Astrocyte of the spinal cord (primary cell): ENCODE measurements at places on chromosomes 2 and 18.

DNA sequence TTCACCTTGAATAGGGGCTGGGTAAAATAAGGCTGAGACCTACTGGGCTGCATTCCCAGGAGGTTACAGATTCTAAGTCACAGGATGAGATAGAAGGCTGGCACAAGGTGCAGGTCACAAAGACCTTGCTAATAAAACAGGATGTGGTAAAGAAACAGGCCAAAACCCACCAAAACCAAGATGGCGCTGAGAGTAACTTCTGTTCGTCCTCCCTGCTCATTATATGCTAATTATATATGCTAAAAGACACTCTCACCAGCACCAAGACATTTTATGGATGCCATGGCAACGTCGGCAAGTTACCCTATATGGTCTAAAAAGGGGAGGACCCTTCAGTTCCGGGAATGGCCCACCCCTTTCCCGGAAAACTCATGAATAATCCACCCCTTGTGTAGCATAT is 711.5 kb upstream of the KLHL29 start:
- no peak for DNase-seq

- no peak for DNase-seq
Observed at GRCh38 chr18:22286585-22286984, 117.2 kb downstream of the GATA6 start.

GRCh38 chr2:179703702-179704101 is 157.7 kb downstream of the ZNF385B start:
- DNase-seq, result no peak

DNA sequence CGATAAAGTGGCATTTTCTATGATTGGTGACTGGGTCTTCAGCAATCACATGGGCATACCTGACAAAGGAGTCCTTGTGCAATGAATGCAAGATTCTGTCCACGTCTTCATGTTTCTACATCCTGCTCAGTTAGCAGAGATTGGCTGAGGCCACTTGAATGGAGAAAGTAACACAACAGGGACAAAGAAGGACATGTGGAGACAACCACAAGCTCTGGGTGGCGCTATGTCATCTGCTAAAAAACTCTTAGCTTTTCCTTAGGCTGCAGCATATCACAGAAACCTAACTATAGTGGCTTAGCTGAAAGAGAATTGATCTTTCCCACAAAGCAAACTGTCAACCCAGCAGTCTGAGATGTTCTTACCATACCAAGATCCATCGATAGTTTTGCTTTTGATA is 1109.7 kb downstream of the SOCS6 start:
- DNase-seq, result peak; percentile 17

- no peak for DNase-seq
Observed at GRCh38 chr2:49177194-49177593, 22.9 kb upstream of the FSHR start.

GRCh38 chr2:174606336-174606735 is 8.7 kb upstream of the WIPF1 start:
- peak; percentile 82 for DNase-seq

DNA sequence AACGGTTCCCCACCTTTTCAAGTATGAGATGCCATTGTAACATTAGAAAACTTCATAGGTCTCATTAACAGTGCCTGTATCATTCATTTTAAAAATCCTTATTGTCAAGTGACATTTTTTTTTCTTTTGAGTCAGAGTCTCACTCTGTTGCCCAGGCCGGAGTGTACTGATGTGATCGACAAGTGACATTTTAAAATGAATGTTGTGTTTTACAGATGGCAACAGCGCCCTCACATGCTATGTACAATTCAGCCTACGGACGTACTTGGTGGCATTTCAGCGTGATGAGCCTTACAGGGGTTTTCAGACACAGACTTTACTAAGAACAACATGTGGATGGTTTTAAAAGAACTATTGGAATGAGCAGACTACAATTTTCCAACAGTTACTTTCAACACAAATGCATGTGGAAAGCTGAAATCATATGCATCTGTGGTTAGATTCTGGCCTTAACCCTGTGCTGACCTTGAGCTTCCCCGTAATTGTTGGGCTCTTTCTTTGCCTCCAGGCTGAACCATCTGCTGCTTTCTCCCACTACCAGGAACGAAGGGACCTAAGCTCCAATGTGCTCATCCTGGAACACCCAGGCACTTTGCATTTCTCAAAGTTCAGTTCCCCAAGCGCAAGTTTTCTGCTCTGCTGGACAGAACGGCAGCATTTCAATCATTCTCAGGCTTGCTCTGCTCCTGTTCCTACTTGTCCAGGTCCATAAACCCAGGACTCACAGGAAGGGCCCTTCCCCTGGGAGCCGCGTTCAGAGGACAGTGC is 119.9 kb upstream of the NDUFV2 start:
- DNase-seq, result peak; percentile 66

- peak; percentile 23 for DNase-seq
Observed at GRCh38 chr2:177573120-177573519, 180.5 kb downstream of the AGPS start.

- DNase-seq, result no peak
Observed at GRCh38 chr18:57286949-57287348, 65.4 kb upstream of the ST8SIA3 start.

DNA sequence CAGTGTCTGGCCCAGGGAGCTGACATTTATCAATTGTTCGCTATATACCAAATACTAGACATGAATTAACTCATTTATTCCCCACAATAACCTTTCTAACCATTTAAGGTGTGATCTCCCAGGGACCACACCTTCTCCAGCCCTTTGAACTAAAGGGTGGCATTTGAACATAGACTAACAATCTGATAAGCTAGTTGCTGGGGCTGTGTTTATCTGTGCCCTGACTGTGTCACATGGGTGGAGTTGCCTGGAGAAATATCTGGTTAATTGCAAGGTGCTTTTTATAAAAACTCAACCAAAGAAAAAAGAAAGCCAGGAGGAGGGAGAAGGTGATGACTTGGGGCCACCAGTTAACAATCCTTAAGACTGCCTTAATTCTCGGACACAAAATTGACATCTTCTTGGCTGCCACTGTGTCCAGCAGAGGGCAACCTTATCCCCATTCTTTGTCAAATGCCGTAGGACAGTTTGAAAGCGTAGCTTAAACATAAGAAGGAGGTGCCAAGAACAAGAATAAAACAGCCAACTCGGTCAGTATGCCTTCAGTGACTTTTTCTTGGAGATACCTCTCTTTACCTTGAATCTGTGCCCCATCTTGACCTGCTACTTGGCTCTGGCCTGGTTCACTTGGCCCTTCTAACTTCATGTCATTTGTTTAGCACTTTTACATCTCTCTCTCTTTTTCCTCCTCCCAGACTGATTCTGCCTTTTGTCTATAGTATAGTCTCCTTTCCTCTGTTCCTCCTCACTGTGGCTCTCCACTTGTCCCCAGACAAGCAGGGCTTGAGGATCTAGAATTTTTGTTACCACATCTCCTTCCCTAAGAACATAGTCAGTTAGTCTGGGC is 183.4 kb downstream of the MYO3B start:
- DNase-seq, result peak; percentile 53

DNA sequence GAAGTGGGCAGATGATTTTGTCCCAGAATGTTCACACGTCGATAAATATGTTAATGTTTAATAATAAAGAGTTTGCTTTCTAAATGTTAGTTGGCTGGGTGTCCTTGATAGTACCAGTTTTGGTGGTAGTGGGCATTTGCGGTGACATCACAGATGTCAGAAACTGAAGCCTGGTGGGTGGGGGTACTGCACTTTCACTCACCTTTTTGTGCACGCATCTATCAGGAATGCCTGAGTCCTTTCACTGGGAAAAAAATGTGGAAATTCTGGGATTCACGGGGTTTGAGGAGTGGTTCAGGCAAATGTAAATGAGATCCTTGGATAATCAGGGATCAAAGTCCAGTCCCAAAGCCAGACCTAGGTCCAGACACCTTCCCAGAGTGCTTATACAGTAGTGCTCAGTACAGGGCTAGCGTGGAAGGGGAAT is 3.2 kb downstream of the EPAS1 start:
- DNase-seq, result no peak

DNA sequence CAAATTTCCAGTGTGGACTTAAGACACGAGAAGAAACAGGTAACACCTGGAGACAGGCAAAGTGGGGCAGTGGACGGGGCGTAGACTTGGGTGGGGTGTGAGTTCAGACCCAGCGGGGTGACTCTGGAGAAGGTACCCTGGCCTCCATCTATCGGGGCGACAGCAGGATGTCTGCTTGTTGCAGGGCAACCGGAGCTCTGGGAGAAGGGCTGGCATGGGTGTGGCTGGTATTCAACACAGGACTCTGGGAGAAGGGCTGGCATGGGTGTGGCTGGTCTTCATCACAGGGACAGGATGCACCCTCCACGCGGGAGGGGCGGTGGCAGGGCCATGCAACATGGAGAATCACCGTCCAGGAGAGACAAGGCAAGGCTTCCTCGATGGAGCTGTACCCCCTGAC is 198.5 kb downstream of the HDAC4 start:
- no peak for DNase-seq

GRCh38 chr2:74763962-74764428 is 69.9 kb upstream of the HK2 start:
- DNase-seq, result no peak

GRCh38 chr2:64534363-64534762 is 10.2 kb downstream of the AFTPH start:
- no peak for DNase-seq

DNA sequence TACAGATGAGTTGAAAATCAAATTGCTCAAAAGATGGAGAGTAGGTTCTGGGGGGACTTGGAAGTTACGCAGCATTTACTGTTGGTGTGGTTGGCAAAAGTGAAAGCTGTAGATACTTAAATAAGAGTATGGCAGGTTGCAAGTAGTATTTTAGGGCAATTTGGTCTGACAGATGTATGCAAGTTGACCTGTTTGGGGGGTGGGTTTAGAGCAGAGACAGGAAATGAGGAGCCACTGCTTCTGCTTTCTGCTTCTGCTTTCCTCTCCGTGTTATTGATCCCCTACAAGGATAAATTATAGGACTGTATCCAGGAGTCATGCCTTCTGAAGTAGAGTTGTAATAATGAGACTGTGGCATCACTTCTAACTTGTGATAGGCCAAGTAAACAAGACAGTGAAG is 71.2 kb downstream of the EPAS1 start:
- no peak for DNase-seq

- DNase-seq, result peak; percentile 62
Observed at GRCh38 chr2:55923091-55923981, at the start of gene EFEMP1. Gene EFEMP1, minus strand, starts transcription at chr2:55923782. Its CDS starts 1,342 bp downstream, at chr2:55922440.

DNA sequence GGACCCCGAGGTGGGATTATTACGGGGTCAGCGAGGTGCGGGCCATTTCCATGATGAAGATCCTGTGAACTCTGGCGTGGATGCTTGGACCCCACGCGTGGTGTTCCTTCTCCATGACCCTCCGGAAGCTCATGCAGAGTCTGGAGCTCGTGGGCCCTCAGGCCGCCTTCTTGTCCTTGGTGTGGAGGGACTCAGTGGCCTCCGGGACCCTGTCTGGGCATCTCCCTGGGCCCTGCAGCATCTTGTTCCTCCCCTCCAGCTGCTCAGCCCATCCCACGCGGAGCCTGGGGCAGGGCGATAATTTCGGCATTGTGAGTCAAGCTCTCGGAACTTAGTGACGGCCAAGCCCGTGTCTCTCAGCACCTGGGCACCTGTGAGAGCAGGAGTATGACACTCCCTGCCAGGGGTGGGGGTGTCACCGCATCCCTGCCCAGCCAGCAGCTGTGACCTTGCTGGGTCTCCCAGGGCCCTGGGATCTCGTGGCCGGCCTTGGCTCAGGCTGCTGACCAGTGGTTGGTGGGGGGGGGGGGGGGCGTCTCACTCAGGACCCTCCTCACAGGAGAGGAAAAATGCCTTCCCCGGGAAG is 24.6 kb downstream of the RTP5 start:
- DNase-seq, result no peak

DNA sequence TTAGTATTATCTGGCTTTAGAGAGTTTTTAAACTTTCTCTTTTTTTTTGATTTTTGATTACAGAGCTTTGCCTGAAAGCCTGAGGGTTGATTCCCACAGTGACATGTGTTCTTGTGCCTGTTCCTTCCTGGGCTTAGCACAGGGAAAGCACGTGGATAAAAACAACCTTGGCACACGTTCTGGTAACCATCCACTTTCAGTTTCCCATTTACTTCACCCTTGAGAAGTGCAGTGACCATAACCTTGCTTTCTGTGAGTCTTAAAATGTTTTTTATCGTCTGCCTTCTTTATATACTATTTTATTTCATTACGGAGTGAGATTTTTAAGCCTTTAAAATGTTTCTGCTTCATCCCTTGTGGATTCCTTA is 11.5 kb downstream of the CD226 start:
- peak; percentile 5 for DNase-seq

- DNase-seq, result no peak
Observed at GRCh38 chr2:143689541-143689940, 560.3 kb downstream of the ARHGAP15 start.
